Naive thymus-derived CD4-positive, alpha-beta T cell (primary cell): ENCODE measurements at places on chromosomes 13 and 19. TPM values are rescaled to one million over a fixed set of nuclear protein-coding genes. Genes with fewer than 3 reads are reported as not detected.

GRCh38 chr19:44549507-44549906 lies 20.0 kb upstream of the CEACAM20 start:
- no peak for DNase-seq

ZNF154 gene
- 6.9 TPM for total RNA-seq

CYP4F3 gene
- not detected for total RNA-seq

SIGLECL1 gene
- not detected for total RNA-seq

- no peak for DNase-seq
These were observed 188.7 kb downstream of the LHFPL6 start for GRCh38 chr13:39414339-39414738.

DNA sequence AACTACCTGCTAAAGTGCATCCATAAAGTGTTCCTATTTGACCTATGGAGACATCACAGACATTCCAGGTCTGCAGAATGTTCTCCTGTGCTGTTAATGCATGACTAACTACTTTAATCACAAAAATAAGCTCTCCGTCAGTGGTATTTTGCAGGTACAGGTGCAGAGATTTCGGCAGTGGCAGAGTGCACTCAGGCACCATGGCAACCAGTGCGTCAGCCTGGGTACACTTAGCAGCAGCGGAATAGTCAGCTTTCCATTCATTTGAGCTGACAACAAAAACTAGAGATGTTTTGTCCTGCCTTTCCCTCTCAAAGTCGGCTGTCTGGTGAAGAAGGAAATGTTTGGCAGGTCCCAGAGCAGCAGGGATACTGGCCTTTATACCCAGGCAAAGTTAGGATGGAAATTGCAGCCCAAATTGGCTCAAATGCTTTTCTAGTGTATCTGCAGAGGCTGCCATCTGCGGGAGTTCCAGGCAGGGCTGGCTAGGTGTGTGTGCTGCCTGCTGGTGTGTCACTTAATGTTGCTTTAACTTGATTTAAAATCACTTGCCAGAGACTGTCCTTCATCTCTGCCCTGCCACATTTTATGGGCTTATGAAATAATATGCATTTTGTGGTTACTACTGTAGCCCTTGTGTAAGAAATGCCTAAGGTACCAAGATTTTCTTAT lies 195.8 kb downstream of the RAP2A start:
- no peak for DNase-seq

- no peak for DNase-seq
These were observed 923.5 kb downstream of the UQCRFS1 start for GRCh38 chr19:28289295-28290063.

DNA sequence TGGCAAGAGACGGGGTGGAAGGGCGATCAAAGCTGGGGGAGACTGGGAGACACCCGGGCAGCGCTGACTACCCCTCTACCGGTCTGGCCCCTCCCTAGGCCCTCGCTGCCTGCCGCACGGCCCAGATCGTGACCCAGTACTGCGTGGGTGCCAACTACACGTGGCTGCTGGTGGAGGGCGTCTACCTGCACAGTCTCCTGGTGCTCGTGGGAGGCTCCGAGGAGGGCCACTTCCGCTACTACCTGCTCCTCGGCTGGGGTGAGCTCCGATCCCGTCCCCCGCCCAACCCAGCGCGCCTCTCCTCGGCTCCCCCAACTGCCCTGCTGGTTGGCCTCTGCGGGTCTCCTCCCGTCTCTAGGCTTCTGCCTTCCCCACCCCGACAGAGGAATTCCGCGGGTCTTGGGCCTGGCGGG lies 8.8 kb downstream of the GIPR start:
- DNase-seq: peak; percentile 33

DNA sequence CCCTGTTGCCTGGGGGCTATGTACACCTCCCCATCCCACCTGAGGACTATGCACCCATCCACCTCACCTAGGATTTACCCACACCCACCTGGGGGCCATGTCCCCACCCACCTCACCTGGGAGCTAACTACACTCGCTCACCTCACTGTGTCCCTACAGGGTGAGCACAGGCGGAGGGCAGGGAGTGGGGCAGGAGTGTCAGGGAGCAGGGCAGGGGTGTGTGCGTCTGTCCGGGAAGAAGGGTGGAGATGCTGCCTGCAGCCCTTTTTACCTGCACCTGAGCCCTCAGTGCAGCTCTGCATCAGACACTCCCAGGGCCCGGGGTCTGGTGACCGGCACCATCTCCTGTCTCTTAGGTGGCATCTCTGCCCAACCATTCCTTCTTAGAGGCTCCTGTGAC lies 10.6 kb upstream of the CPAMD8 start:
- no peak for DNase-seq

DNA sequence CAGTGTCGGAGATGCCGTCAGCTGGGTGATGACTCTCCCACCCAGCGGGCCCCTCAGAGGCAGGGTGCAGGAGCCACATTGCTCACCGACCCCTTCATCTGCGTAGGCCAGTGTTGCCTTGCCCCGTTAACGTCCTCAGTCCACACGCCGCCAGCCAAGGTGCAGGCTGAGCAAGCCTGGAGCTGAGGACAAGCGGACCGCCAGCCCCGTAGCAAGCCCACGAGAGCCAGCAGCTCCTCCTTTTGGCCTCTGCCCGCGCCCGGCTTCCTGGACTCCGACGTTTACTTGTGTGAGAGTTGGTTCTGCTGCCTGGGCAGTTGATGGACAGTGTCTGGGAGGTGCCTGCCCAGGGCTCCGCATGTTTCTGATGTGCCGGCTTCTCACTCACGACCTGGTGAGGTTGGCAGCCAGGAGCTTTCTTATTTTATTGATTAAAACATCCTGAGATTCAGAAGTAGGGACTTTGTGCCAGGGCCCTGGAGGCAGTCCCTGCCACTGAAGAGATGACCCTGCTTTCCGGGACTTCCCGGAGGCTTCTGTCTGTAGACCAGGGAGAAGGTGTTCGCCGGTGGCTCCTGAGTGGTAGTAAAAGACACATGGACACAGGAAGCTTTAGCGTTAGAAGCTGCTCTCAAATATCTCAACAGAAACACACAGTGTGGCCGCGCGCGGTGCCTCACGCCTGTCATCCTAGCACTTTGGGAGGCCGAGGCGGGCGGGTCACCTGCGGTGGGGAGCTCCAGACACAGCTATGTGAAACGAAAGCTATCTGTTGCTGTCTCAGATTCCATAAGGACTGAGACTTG lies 5.8 kb downstream of the DAZAP1 start:
- DNase-seq: no peak

C1QTNF9 gene
- total RNA-seq: not detected

ZNF574 gene
- 14.6 and 17.6 TPM in 2 replicates for total RNA-seq

GRCh38 chr13:66716538-66716937 lies 513.6 kb downstream of the PCDH9 start:
- no peak for DNase-seq

- DNase-seq: no peak
These were observed 410.0 kb downstream of the FGF9 start for GRCh38 chr13:22080832-22081231.

CD33 gene
- total RNA-seq: 59.2 TPM

- no peak for DNase-seq
These were observed 10.6 kb upstream of the TLE2 start for GRCh38 chr19:3039641-3040077.

ATP11A gene
- 90.9 TPM for total RNA-seq
